ENCODE measurements at places on chromosomes 1 and 21.

DNA sequence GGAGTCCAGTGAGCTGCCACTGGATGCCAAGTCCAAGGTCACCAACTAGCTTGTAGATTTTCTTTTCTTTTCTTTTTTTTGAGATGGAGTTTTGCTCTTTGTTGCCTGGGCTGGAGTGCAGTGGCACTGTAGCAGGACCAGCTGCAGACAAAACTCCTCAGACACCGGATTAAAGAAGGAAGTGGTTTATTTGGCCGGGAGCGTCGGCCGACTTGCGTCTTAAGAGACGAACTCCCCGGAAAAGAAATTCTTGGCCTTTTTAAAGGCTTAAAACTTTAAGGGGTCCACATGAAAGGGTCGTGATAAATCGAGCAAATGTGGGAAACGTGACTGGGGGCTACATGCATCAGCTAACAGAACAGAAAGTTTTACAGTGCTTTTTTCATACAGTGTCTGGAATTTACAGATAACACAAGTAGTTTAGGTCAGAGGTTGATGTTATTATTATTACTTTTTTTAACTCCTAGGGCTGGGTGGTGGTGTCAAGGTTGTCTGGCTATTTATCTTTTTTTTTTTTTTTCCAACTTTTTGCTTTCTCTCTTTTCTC is 36.4 kb upstream of the CFAP126 start:
- DNase-seq: no peak

DNA sequence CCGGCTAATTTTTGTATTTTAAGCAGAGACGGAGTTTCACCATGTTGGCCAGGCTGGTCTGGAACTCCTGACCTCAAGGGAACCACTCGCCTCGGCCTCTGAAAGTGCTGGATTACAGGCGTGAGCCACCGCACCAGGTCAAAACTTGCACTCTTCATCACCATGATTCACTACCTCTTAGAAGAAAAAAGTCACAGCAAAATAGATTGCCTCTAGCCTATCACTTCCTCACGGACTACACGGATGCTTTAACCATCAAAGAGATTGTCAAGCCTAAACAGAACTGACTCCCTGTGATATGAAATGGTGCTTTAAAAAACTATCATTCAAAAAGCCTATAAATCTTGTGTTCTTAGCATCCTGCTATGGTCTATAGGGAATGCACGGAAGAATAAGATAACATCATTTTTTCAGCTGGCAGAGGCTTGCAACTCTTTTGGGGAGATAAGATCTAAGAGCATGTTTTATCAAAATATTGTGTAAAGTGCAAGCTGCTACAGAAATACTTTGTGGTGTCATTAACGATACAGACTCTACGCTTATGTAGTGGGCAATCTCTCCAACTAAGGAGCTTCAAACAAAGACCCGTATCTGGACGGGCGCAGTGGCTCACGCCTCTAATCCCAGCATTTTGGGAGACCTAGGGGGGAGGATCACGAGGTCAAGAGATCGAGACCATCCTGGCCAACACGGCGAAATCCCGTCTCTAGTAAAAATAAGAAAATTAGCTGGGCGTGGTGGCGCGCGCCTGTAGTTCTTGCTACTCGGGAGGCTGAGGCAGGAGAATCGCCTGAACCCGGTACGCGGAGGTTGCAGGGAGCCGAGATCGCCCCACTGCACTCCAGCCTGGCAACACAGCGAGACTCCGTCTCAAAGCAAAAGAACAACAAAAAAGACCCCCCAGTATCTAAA is 966 bp downstream of the TFB2M start:
- DNase-seq: no peak

DNA sequence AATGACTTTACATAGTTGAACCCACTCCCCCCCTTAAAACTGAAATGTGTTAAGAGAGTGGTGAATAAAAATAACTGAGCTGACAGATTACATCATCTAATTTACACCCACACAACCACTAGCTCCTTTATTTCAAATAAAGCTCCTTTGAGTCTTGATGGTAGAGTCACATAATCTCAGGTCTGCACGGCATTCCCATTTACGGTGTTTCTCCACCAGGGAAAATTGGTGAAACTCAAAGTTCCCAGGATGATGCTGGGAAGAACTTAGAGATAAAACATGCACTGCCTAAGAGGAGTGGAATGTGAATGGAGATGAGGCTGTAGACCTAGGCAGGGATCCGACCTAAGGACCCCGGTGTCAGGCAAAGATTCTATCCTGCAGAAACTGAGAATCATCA is 727.8 kb upstream of the ADAMTS5 start:
- no peak for DNase-seq

DNA sequence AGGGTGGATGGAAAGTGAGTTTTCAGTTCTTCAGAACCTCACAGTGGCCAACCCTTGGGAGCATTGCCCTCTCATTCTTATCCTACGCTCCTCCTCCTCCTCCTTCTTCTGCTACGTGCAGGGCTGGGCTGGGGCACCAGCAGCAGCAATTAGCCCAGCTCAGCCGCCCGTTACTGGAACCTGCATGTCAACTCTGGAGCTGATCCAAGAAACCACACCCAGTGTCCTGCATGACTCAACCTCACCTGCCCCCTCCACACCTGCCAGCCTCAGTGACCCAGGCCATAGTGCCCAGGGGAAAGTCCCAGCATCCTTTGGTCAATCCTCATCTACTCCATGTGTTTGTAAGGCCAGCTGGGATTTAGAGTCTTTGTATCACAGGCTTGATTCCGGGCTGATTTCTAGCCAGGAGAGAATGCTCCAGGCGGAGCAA is 12.6 kb downstream of the ELF3 start:
- no peak for DNase-seq

DNA sequence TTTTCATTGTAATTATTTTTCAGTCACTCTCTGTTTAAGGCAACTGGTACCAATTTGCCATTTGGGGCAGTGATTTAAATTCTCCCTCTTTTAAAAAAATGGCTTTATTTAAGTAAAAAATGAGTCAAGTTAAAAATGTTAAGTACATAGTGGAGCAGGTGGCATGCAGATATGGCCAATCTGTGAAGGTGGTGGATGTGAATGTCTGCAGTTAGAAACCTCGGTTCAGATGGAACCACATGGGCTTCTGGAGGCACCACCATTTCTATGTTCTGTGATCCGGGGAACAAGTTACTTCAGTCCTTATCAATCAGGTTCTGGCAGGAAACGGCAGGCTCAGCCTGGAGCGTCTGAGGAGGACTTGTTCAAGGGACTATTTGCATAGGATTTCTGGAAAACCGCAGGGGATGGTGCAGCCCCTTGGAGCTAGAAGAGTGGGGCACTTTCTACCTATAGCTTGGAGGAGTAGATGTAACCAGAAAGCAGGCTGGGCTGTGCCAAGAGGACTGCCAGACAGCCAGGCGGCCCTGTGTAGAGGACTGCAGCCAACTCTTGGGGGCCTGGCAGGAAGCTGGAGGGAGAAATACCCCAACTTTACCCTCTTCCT is 12.3 kb downstream of the IGSF21 start:
- DNase-seq: no peak

GRCh38 chr21:45862543-45863207 is 118.9 kb upstream of the COL6A1 start:
- DNase-seq: no peak

DNA sequence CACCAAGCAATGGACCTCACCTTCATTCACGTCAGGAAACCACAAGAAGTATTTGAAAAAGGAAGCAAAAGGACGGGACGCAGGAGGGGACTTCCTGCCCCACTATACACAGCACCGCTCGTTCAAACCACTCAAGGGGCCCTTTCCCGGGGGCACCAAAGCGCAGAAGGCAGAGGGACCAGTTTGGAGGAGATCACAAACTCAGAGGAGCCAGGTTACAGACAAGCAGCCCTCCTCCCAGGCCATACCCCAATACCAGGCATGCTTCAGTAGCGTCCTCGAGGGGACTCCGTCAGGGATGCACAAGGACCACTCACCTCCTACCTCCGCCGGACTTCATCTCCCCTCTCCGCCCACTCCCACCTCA is 685 bp downstream of the CRTC2 start:
- peak; percentile 54 for DNase-seq

- DNase-seq: no peak
Observed at GRCh38 chr1:31064718-31065309, 703 bp downstream of the PUM1 start.

GRCh38 chr1:219772265-219773036 is 155.9 kb downstream of the SLC30A10 start:
- DNase-seq: no peak

GRCh38 chr1:208803011-208803811 is 559.0 kb upstream of the PLXNA2 start:
- DNase-seq: no peak

DNA sequence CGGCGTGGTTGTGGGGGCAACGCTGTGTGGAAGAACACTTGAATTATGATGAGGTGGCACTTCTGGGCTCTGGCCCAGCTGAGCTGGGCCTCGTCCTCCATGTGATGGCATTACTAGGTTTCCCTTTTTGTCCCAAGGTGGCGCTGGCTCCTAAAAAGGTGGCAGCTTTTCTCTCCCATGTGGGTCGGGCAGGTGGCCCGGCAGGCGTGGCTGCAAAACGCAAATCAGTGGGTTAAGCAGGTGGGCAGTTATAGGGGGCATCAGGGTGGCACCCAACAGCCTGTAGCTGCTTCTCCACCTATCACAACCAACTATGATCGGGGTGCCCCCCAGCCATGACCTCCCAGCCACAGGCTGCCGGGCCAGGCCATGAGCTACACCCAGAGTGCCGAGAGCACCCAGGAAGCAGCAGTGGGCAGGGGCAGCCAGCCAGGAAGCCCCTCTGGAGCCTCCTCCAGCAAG is 59.6 kb downstream of the KCNAB2 start:
- no peak for DNase-seq

DNA sequence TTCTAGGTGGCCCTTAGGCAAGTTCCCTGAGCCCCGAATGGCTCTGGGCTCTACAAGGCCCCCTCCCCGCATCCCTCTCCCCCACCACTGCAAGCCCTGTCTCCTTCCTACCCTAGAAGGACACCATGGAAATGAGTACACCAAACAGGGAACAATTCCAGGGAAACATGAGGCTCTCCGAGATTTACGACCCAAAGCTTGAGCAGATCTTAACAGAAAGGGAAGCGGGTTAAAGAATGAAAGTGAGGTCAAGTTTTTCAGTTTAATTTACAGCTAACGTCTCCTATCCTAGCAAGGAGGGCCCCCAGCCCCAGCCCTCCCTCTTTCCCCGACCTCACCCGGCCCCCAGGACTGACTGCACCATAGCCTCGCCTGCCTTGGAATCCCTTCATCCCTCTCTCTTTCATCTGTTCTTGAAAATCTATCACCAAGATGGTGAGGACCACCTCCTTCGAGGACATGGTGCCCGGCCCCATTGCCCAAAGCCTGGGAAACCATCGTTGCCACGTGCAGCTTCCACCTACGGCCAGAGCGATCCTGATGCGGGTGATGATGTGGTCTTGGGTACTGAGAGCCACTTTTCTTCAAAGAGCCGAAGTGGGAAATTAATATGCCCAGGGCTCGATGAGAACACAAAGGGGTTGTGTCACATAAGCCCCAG is 30.5 kb downstream of the SIM2 start:
- no peak for DNase-seq

DNA sequence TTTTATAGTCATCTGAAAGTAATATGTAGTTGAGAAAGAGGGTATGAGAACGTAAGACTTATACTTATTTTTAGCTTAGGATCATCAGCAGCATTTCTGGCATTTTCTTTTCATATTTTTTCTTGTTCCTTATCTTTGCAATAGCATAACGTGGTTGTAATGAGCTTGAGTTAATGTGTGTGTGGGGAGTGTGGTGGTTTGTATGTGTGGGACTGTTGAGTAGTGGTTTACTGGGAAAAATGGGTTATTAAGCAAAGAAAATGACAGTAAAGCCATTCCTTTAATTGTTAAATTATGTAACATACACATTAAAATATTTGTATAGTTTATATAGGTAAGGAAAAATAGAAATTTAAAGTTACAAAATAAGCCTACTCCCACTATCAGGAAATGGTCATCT is 15.2 kb downstream of the PIP5K1A start:
- no peak for DNase-seq

GRCh38 chr1:30742300-30742962 is 15.1 kb downstream of the LAPTM5 start:
- no peak for DNase-seq

- DNase-seq: no peak
Observed at GRCh38 chr1:202871367-202871766, 17.6 kb downstream of the RABIF start.

DNA sequence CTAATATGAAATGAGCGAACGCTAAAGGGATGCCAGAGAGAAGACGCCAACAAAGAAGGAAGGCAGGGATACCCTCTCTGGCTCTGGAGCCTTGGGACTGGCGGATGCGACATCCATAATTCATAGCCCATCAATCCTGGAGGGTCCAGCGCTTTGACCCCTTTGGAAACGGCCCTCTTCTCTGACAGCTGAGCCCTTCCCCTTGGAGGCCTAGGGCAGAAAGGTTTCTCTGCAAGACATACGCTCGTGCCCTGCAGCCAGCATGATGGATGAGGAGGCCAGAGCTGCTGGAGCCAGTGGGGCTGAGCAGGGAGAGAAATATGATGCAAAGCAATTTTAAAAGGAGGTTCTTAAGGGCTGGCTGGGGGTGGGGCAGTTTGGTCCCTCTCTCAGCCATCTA is 22.2 kb downstream of the OPTC start:
- DNase-seq: no peak

DNA sequence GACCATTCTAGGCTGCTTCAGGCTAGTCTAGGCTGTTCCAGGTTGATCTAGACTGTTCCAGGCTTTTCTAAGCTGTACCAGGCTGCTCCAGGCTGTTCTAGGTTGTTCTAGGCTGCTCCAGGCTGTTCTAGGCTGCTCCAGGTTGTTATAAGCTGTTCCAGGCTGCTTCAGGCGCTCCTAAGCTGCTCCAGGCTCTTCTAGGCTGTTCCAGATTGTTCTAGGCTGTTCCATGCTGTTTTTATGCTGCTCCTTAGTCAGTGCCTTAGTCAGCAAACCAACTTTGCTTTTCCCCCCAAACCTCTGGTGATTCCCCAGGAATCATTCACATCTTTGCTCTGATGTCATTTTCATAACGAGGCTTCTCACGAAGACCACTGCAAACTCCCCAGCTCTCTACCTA is 171.4 kb upstream of the GALNT2 start:
- no peak for DNase-seq

- DNase-seq: no peak
Observed at GRCh38 chr21:35663856-35664606, 396.3 kb downstream of the SETD4 start.

DNA sequence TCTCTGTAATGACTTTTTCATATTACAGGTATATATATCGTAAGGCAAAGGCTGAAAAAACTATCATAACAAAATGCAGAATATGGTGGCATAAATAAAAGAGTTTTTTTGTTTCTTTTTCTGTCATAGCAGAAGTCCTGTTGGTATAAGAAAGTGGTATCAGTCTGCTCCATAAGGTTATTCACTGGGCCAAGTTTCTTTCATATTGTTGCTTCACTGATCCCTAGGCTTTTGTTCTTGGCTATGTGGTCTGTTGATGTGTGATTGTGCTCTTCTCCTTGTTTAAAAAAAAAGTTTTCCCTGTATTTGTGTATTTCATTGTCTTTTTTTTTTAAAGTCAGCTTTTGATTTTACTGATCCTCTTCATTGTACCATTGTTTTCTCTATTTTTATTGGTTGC is 26.0 kb downstream of the PTBP2 start:
- DNase-seq: no peak

Data from stimulated activated naive B cell treated with anti-CD40 and anti-IgM and Interleukin-4, amounts not matched to agents 10 μg/mL and 1 μg/mL and 100 μg/mL, for 72 hours (primary cell).